ENCODE measurements at places on chromosomes 1 and 21.

DNA sequence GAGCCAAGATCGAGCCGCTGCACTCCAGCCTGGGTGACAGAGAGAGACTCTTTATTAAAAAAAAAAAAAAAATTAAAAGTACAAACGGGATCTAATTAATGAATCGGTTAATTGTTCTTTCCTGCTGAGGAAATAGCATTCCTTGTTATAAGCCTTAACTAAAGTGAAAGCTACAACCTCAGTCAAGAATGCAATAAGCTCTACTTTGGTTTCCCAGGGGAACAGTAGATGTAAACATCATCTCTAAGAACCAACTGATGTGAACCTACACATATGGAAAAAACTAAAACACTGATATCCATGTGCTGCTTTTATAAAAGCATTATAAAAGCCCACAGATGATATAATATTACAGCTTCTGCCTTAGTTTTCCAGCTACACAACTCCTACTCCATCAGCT, 41.9 kb downstream of the LPGAT1 start:
- no peak for DNase-seq

GRCh38 chr1:174828264-174828663, 171.5 kb upstream of the CACYBP start:
- DNase-seq: no peak

DNA sequence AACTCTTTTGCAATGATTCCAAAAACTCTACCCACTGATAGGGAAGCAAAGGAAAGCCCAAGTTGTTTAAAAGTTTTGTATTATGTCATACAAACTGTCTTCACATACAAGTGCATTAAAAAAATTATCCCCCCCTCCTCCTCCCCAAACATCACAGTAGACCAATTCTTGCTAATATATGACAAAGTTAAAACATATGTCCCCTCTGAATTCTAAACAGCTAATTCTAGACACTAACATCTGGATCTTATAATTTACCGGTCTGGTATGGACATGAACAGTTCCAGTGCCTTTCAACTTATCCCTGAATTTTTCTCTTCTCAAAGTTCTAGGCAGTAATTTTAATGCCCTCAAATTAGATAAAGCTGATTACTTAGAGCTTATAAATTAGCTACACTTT, 13.4 kb downstream of the RIT1 start:
- DNase-seq: no peak

DNA sequence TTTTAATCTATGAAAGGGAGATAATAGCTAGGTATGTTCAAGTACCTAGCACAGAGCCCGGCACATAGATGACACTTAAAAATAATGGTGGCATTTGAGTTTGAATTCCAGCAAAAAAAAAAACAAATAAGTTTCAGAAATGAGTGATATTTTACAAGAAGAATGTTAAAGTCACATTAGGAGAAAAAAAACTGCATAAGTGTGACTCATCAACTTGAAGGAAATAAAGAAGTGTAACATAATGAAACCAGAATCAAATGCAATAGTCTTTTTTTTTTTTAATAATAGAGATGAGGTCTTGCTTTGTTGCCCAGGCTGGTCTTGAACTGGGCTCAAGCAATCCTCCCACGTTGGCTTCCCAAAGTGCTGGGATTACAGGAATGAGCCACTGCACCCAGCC, 17.1 kb downstream of the DNASE2B start:
- DNase-seq: no peak

DNA sequence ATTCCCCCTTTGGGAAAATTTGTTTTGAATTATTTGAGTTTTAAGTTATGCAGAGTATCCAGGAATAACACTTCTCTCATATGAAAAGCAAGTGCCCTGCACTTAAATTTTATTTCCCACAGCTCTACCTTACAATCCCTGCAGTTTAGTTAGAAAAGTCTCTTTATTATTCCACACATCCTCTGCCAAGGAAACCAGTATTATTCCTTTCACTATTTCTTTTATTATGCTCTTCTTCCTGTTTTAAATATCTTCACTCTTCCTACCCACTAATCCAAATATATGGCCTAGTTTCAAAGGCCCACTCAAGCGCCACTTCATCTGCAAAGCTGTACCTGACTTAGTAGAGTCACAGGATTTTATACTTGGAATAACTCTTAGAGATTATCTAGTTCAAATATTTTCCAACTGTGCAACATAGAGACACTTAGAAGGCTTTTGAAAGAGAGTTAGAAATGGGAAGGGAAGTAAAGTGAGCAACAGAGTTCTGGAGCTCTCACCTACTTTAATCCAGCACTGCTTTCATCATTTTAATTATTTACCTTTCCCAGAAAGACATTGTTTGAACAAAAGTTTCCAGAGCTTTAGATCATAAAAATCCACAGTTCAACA, 97.2 kb upstream of the LYPLAL1 start:
- no peak for DNase-seq

DNA sequence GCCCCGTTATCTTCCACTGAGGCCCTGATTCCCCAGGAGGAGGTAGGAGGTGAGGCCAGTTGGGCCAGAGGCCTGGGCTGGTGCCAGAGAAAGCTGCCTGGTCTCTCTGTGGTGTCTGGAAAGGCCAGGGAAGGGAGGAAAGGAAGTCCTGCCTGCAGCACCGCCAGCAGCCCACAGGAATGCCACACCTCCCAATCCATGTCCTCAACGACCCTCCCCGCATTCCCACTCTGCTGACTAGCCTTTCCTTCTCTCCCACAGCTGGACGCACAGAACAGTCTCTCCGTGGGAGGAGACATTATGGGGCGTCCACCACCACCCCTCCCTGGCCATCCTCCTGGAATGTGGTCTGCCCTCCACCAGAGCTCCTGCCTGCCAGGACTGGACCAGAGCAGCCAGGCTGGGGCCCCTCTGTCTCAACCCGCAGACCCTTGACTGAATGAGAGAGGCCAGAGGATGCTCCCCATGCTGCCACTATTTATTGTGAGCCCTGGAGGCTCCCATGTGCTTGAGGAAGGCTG, 18.0 kb downstream of the CSF1 start:
- DNase-seq: no peak

DNA sequence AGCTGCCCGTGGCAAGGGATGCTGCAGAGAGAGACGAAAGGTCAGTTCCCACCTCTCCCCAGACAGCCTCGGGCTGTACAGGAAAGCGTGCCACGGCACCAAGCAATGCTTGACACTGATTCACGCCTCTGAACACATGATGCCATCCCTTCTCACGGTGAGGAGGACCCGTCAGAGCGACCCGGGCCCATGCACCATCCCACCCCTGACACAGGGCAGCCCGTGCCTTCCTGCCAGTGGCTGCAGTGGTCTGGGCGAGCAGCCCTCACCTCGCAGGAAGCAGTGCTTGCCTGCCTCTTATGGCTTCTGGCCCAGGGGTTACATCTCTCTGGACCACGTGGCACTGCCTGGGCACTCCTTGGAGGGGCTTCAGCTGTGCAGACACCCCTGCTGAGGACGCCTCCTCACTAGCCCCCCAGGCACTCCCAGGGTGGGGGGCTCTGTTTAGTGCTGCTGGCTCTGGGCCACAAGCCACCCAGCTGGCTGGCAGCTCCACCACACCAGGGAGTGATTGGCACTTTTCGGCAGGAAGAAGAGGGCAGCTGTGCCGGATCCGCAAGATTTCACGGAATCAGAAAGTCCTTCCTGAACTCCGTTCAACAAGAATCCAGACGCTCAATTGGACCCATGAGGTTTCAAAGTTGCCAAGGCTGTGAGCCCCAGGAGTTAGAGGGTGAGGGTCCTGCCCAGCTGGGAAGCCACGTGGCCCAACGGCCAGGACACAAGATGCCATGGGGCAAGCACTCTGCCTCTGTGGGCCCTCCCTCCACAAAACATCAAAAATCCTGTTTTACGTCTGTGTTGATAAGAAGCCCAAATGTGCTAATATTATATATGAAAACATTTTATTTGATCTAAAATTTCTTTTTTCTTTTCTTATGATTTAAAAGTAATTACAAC, 34.8 kb upstream of the SLC19A1 start:
- no peak for DNase-seq

GRCh38 chr1:52554756-52555155, 1.9 kb upstream of the TUT4 start:
- no peak for DNase-seq
